Activated naive CD8-positive, alpha-beta T cell treated with anti-CD3 and anti-CD28 coated beads, Interleukin-2, amount 10 ng/mL, durations not matched to agents 7 days and 5 days (primary cell): ENCODE measurements at places on chromosomes 13 and 19. TPM values are rescaled to one million over a fixed set of nuclear protein-coding genes. Genes with fewer than 3 reads are reported as not detected.

- H3K4me1 ChIP-seq, result peaks cover 2% of the 10 kb centered on the region
- no peak overlapping the region for H3K27ac ChIP-seq
- no peak overlapping the region for H3K4me3 ChIP-seq
- no peaks in the 10 kb centered on the region for H3K27me3 ChIP-seq
- peaks cover 12% of the 10 kb centered on the region for H3K36me3 ChIP-seq
These were observed 36.3 kb upstream of the TFDP1 start for GRCh38 chr13:113548171-113548641.

DNA sequence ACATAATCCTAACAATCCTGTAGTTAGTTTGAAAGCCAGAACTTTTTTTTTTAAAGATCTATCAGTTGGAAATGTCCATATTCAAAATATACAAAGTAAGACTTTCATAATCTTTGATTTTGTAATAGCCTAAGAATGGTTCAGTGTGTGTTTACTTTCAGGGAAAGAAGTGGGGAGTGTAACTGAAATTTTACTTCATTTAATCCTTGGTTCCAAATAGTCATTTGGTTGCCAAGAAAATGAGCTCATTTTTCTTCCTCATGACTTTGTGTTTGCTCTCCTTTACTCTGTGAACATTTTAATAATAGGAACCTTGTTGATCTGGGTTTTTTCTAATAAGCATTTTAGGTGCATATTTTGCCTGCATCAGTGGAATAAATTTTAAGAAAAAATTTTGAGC lies 278.8 kb downstream of the SLITRK6 start:
- H3K4me1 ChIP-seq, result no peaks in the 10 kb centered on the region
- DNase-seq, result no peak
- no peak overlapping the region for H3K27ac ChIP-seq
- no peak overlapping the region for H3K4me3 ChIP-seq
- H3K27me3 ChIP-seq, result peaks cover 1% of the 10 kb centered on the region

DNA sequence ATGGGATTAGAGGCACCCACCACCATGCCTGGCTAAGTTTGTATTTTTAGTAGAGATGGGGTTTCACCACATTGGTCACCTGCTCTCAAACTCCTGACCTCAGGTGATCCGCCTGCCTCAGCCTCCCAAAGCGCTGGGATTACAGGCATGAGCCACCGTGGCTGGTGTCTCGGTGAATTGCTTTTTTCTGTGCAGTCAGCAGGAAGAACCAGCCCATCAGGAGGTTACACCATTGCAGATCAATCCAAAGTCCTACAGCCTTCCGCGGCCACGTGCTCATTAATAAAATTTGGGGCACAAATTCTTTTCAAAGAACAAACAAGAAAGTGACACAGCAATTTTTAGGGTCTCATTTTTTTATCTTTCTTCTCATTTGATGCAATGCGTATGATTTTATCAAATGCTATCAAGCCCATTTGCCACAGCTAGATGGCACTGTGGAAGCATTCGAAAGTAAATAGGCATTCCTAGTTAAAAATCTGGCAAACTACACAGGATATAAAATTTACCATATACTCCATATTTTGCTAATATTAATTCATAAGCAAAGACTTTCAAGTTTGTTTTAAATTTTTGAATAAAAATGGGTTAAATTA lies 54.4 kb upstream of the ZNF835 start:
- H3K36me3 ChIP-seq, result peaks cover 6% of the 10 kb centered on the region
- H3K27ac ChIP-seq, result no peak overlapping the region
- H3K4me3 ChIP-seq, result no peak overlapping the region
- DNase-seq, result no peak
- no peaks in the 10 kb centered on the region for H3K27me3 ChIP-seq
- H3K4me1 ChIP-seq, result no peaks in the 10 kb centered on the region

Gene CEACAM20
- not detected for total RNA-seq

DNA sequence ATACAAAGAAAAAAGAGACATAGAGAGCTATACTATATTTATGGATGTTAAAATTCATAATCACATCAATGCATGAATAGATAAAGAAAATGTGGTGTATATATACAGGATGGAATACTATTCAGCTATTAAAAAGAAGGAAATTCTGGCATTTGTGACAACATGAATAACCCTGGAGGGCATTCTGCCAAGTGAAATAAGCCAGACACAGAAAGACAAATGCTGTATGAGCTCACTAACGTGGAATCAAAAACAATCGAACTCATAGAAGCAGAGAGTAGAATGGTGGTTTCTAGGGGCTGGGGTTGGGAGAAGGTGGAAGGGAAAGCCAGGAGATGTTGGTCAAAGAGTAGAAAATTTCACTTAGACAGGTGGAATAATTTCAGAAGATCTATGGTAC lies 24.0 kb downstream of the UTP14C start:
- no peaks in the 10 kb centered on the region for H3K4me1 ChIP-seq
- H3K4me3 ChIP-seq, result no peak overlapping the region
- H3K36me3 ChIP-seq, result no peaks in the 10 kb centered on the region
- no peak overlapping the region for H3K27ac ChIP-seq
- no peaks in the 10 kb centered on the region for H3K27me3 ChIP-seq

- H3K27me3 ChIP-seq, result peaks cover 43% of the 10 kb centered on the region
- no peak overlapping the region for H3K4me3 ChIP-seq
- no peaks in the 10 kb centered on the region for H3K36me3 ChIP-seq
- no peaks in the 10 kb centered on the region for H3K4me1 ChIP-seq
- no peak overlapping the region for H3K27ac ChIP-seq
These were observed 33.2 kb downstream of the EFNA2 start for GRCh38 chr19:1318678-1319471.

Gene KLK2
- not detected for total RNA-seq

- peak overlapping the region; percentile 90 for H3K4me3 ChIP-seq
- no peaks in the 10 kb centered on the region for H3K27me3 ChIP-seq
- peak overlapping the region; percentile 97 for H3K27ac ChIP-seq
- no peak for DNase-seq
- peaks cover 4% of the 10 kb centered on the region for H3K36me3 ChIP-seq
These were observed 285 bp downstream of the TMEM143 start for GRCh38 chr19:48363500-48363809.

DNA sequence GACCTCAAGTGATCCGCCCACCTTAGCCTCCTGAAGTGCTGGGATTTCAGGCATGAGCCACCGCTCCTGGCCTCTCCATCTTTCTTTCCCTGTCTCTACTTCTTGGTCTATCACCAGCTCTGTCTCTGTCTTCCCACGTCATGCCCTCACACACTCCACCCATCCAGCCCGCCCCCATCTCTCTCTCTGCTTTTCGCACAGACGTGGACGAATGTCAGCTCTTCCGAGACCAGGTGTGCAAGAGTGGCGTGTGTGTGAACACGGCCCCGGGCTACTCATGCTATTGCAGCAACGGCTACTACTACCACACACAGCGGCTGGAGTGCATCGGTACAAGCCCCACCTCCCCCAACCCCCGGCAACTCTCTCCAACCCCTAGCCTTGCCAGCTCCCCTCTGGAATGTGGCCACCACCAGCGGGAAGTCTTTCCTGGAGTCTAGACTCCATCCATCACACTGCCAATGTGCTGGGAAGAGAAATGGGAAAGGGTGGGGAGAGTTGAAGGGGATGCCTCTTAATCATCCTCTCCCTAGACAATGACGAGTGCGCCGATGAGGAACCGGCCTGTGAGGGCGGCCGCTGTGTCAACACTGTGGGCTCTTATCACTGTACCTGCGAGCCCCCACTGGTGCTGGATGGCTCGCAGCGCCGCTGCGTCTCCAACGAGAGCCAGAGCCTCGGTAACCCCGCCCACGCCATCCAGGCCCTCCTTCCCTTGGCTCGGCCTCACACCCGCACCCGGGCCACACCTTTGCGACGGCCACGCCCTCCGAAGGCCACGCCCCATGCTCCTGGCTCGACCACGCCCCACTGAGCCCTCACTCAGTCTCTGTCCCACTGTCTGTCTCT lies 22.5 kb downstream of the LTBP4 start:
- peaks cover 12% of the 10 kb centered on the region for H3K4me1 ChIP-seq
- H3K36me3 ChIP-seq, result peaks cover 23% of the 10 kb centered on the region
- no peak for DNase-seq
- H3K4me3 ChIP-seq, result no peak overlapping the region

Gene SERPINE3
- not detected for total RNA-seq

Gene DACH1
- total RNA-seq, result not detected

DNA sequence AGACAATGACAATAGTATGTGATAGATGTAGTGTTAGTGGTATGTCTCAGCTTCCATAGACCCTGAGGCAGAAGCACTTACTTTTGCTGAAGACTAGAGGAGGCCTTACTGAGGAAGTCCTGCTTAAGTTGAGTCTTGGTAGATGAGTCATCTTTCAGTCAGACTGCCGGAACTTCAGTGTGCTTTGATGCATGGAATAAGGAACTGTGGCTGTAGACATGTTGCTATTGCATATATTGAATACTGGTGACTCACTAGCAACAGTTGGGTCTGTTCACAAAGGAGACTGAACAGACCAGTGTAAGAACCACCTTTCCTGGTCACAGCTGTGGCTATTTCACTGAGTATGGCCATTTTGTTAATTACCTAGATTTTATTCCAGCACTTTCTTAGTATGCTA lies 1000.6 kb downstream of the OLFM4 start:
- no peak for DNase-seq
- no peaks in the 10 kb centered on the region for H3K27me3 ChIP-seq
- no peak overlapping the region for H3K4me3 ChIP-seq
- H3K27ac ChIP-seq, result no peak overlapping the region
- H3K4me1 ChIP-seq, result no peaks in the 10 kb centered on the region
- no peaks in the 10 kb centered on the region for H3K36me3 ChIP-seq

- peak overlapping the region; percentile 74 for H3K27ac ChIP-seq
- no peak for DNase-seq
- H3K36me3 ChIP-seq, result peaks cover 25% of the 10 kb centered on the region
These were observed 2.6 kb downstream of the RANBP3 start for GRCh38 chr19:5975388-5975728.

GRCh38 chr13:107119989-107120881 lies 552.3 kb upstream of the ARGLU1 start:
- no peak for DNase-seq
- no peak overlapping the region for H3K4me3 ChIP-seq
- H3K36me3 ChIP-seq, result no peaks in the 10 kb centered on the region
- no peaks in the 10 kb centered on the region for H3K4me1 ChIP-seq
- no peaks in the 10 kb centered on the region for H3K27me3 ChIP-seq
- no peak overlapping the region for H3K27ac ChIP-seq

- no peaks in the 10 kb centered on the region for H3K27me3 ChIP-seq
- H3K27ac ChIP-seq, result no peak overlapping the region
- peaks cover 6% of the 10 kb centered on the region for H3K4me1 ChIP-seq
- no peak overlapping the region for H3K4me3 ChIP-seq
- DNase-seq, result no peak
These were observed 2.3 kb upstream of the EIF3G start for GRCh38 chr19:10122045-10122444.

DNA sequence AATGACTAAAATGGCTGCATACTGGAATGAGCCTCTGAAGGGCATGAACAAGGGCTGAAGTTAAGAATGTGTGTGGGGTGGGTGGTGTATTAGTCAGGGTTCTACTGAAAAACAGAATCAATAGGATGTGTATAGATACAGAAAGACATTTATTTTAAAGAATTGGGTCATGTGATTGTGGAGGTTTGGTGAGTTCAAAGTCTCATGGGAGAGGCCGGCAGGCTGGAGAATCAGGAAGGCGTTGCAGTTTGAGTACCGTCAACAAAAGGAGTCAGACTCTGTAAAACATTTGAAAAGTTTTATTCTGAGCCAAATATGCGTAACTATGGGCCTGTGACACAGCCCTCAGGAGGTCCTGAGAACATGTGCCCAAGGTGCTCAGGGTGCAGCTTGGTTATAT lies 24.5 kb upstream of the CYSLTR2 start:
- H3K4me1 ChIP-seq, result no peaks in the 10 kb centered on the region
- no peak overlapping the region for H3K27ac ChIP-seq
- DNase-seq, result no peak
- H3K4me3 ChIP-seq, result no peak overlapping the region
- no peaks in the 10 kb centered on the region for H3K36me3 ChIP-seq

Gene WDR87
- total RNA-seq, result not detected

DNA sequence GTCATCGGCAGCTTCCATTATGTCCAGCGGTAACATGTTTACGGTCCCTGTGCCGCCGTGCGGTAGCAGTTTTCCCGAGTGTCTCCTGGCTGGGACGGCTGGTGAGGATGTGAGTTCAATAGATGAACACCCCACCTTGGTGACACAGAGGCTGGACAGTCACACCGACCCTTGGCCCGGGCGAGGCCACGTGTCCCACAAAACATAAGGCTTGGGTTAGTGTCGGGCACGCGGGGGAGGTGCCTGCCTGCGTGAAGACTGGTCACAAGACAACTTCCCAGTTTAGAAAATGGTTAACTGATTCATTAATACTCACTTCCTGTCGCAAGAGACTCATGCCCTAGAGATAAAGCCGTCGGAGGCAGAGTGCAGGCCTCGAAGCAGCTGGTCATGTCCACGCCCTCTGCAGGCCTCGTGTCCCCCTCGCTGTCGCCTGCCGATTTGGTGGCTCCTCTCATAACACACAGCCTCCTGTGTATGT lies 17.2 kb downstream of the RASA3 start:
- H3K4me1 ChIP-seq, result peaks cover 40% of the 10 kb centered on the region
- DNase-seq, result peak; percentile 26
- peaks cover 8% of the 10 kb centered on the region for H3K36me3 ChIP-seq
- no peaks in the 10 kb centered on the region for H3K27me3 ChIP-seq

- H3K36me3 ChIP-seq, result no peaks in the 10 kb centered on the region
- no peaks in the 10 kb centered on the region for H3K27me3 ChIP-seq
- H3K4me1 ChIP-seq, result no peaks in the 10 kb centered on the region
- no peak overlapping the region for H3K27ac ChIP-seq
These were observed 92.2 kb downstream of the DCLK1 start for GRCh38 chr13:36038785-36039555.

Gene CFAP97D2
- 0.22 TPM for total RNA-seq

DNA sequence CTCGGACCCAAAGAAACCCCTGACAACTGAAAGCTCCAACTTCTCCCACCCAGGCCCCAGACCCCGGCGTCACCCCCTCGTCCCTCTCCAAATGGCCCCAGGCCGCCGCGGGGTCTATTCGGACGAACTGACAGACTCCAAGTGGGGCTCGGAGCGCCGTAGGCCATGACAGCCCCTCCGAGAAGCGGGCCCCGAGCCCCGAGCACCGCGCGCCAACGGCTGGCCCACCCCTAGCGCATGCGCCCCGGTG lies 360 bp downstream of the DDX39A start:
- peak overlapping the region; percentile 99 for H3K27ac ChIP-seq
- no peak for DNase-seq
- no peaks in the 10 kb centered on the region for H3K27me3 ChIP-seq
- peaks cover 22% of the 10 kb centered on the region for H3K36me3 ChIP-seq

- peaks cover 6% of the 10 kb centered on the region for H3K27me3 ChIP-seq
- H3K4me1 ChIP-seq, result no peaks in the 10 kb centered on the region
- H3K27ac ChIP-seq, result no peak overlapping the region
- DNase-seq, result no peak
- no peaks in the 10 kb centered on the region for H3K36me3 ChIP-seq
These were observed 93.2 kb downstream of the LHFPL6 start for GRCh38 chr13:39509616-39510315.

GRCh38 chr13:113898391-113898790 lies 34.5 kb upstream of the GAS6 start:
- no peak for DNase-seq
- H3K4me1 ChIP-seq, result no peaks in the 10 kb centered on the region
- H3K27ac ChIP-seq, result no peak overlapping the region
- H3K4me3 ChIP-seq, result no peak overlapping the region

DNA sequence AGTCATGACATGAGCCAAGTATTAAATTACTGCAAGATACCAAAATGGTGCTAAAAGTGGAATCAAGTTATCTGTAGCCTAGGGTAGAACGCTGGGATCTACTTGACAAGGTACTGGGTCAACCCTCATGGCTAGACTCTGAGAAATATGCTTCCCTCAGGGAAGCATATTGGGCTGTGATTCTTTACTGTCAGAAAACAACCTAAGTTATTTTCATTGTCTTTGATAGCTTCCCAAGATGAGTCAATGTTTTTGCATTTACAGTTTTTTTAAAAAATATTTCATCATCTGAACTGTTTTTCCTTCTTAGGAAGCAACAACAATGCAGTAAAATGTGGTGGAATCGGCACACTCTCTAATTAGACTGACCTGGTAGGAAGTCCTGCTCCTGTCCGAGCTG lies 218.0 kb downstream of the RGCC start:
- H3K36me3 ChIP-seq, result peaks cover 2% of the 10 kb centered on the region
- H3K4me3 ChIP-seq, result no peak overlapping the region
- no peaks in the 10 kb centered on the region for H3K27me3 ChIP-seq
- H3K4me1 ChIP-seq, result no peaks in the 10 kb centered on the region
